ENCODE measurements at places on chromosomes 2 and 18.

DNA sequence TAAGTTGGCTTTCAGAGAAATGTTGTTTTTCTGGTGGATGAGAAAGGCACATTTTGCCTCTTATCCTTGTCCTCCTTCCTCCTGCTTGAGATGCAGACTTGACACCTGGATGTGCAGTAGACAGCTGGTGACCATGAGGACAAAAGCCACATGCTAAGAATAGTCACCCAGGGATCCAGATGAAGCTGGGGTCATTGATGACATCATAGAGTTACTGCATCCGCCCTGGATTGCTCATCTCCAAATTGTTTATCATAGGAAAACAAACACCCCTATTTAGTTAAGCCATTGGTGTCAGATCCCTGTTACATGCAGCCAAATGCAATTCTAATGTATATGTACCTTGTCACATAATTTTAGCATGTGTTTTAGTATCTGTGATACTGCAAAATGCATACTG, 16.3 kb upstream of the SLC1A4 start:
- no peak for DNase-seq

GRCh38 chr2:1436369-1436768, 23.1 kb downstream of the TPO start:
- no peak for DNase-seq

DNA sequence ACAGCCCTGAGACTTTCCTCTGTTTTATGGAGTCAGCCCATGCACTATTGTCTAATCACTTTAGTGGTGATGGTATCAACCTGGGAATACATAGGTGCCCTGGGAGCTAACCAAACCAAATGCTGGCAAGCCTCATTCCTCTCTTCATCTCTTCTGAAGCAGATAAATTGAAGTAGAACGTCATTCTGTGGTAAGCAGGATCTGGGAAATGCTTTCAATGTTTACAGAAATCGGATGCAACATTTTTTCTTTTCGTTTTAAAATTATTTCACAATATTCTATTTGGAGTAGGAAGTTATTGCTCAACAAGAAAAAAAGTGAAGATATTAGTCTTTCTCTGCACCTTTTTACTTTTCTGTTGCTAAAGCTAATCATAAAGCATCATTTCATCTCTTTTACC, 114.2 kb downstream of the RBMS1 start:
- no peak for DNase-seq

DNA sequence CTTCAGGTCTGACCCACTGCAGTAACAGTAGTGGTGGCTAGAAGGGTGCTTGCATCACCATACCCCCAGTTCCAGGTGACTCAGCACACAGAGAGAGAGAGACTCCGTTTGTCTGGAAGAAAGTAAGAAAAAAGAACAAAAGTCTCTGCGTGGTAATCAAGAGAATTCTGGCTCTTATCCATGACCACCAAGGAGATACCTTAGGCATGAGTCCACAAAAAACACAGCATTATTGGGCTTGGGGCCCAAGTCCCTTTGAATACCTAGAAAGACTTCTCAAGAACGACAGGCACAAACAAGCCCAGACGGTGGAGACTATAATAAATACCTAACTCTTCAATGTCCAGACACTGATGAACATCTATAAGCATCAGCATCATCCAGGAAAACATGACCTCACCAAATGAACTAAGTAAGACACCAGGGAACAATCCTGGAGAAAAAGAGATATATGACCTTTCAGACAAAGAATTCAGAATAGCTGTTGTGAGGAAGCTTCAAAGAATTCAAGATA, 21.7 kb upstream of the BAZ2B start:
- no peak for DNase-seq

DNA sequence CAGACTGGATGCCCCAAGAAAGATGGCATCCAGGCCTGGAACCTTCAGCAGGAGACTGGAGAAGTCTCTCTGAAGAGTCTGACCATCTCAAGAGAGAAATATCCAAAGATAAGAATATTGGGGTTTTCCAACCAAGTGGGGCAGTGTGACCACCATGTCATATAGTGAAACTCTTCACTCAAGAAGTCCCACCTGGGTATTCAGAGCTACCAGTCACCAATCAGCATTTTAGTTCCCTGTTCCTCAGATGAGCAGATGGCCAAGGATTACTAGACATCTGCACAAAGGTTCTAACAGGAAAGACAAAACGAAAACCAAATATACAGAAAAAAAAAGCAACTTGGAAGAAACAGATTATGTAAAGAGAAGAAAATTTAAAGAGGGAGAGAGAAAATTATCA, 38.5 kb upstream of the CXCR4 start:
- DNase-seq: no peak

GRCh38 chr2:97932975-97933662, 62.6 kb downstream of the TMEM131 start:
- no peak for DNase-seq

DNA sequence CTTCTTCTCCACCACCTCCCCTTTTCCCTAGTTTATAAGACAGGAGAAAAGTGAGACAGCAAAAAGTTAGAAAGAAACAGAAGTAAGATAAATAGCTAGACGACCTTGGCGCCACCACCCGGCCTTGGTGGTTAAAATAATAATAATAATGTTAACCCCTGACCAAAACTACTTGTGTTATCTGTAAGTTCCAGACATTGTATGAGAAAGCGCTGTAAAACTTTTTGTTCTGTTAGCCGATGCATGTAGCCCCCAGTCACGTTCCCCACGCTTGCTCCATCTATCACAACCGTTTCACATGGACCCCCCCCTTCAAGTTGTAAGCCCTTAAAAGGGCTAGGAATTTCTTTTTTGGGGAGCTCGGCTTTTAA, 1.5 kb upstream of the BUB1 start:
- DNase-seq: no peak

GRCh38 chr2:231037731-231038482, 584 bp downstream of the C2orf72 start:
- DNase-seq: no peak

GRCh38 chr2:28644760-28645159, 106.9 kb upstream of the PPP1CB start:
- no peak for DNase-seq

- no peak for DNase-seq
Measured at GRCh38 chr2:24722141-24722790, 70.9 kb downstream of the PTRHD1 start.

GRCh38 chr2:189115126-189115525, 64.4 kb downstream of the COL5A2 start:
- peak; percentile 7 for DNase-seq

DNA sequence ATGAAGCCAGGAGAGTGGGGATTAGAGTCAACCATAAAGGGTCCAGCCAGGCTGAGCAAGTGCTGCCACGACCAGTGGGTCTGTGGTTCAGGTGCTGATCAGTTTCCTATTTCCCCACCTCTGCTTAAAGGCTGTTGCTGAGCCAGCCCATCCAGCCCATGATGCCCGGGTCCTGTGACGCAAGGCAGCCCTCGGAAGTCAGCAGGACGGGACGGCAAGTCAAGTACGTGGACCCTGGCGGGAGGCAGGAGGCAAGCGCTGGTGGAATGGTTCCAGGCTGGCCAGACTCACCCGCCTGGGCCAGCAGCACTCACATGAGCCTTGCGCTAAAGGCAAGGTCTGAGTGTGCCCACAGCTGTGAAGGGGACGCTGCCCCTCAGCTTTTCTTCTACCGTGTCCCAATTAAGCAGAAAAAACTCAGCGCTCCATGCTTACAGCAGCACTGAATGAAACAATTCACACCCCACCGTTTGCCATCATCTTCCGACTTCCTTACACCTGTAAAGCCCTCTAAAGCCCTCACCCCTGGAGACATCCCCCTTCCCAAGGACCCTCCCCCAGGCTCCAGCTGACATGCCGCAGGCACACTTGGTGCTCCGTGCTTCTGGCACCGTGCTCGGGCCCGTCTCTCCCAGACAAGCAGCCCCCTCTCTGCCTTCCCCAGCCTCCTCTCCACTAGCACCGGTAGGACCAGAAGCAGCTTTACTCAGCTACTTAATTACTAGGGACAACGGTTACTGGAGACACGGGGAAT, 11.3 kb upstream of the RPL31 start:
- no peak for DNase-seq

GRCh38 chr2:160920061-160920460, 240.2 kb upstream of the TANK start:
- no peak for DNase-seq

DNA sequence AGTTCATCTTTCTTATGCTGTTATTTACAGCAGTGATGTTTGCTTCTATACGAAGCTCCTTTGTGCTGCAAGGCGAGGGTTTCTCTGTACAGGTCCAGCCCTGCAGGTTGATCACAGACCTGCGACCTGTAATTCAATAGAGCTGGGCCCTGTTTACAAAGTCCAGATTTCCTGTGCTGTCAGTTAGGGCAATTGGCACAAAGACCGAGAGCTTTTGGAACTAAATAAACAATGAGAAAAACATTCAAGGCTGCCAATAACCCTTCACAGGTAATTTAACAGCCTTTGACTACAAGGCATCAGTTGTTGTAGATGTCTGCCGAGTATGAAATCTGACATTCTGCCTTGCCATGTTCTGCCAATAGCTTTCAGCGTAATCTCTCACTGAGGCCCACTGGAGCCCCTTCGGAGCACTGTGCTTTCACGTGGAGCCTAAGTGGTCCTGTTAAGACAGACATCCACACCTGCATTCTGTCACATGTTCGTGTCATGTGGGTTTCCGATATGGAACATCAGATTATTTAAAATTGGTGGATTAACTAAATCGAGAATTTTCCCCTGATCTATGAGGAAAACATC, 232.5 kb downstream of the PTGR3 start:
- peak; percentile 97 for DNase-seq

GRCh38 chr18:78169174-78169864, 810.3 kb upstream of the SALL3 start:
- no peak for DNase-seq

- no peak for DNase-seq
Measured at GRCh38 chr2:70472221-70472890, 81.3 kb downstream of the TGFA start.

- DNase-seq: no peak
Measured at GRCh38 chr18:34990597-34990996, 50.6 kb upstream of the MAPRE2 start.

GRCh38 chr2:131493199-131493968, 1.2 kb upstream of the MZT2A start:
- DNase-seq: no peak

GRCh38 chr2:29495068-29495467, 379.9 kb downstream of the CLIP4 start:
- DNase-seq: no peak

GRCh38 chr2:128589681-128590080, 271.0 kb upstream of the HS6ST1 start:
- DNase-seq: no peak

GRCh38 chr18:40382197-40382596, 1572.8 kb upstream of the PIK3C3 start:
- DNase-seq: no peak

DNA sequence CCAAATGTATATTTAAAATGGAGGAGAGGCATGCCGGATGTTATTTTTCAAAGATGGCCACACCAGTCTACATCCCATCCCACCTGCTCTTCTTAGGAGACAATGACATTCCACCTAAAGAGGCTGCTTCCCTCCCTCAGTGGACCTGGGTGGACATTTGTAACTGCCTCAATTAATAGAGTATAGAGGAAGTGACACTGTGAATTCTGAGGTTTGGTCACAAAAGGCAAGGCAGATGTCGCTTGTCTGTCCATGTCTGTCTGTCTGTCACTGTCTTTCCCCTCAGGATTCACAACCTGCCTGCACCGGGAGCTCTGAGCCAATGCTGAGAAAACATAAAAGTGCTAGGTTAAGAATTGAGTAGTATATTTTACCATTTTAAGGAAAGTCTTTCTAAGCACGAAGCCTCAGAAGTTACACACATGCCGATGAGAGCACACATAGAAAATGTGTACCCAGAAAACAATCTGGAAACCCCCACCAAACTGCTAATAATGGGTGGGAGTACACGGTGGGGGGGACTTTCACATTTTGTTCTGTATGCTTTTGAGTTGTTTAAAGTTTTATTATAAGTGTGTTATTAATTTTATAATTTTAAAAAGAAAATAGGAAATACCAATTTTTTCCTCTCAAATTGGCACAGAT, 21.0 kb downstream of the MIB1 start:
- DNase-seq: no peak

- DNase-seq: no peak
Measured at GRCh38 chr2:88967844-88968243, 276.4 kb downstream of the RPIA start.

DNA sequence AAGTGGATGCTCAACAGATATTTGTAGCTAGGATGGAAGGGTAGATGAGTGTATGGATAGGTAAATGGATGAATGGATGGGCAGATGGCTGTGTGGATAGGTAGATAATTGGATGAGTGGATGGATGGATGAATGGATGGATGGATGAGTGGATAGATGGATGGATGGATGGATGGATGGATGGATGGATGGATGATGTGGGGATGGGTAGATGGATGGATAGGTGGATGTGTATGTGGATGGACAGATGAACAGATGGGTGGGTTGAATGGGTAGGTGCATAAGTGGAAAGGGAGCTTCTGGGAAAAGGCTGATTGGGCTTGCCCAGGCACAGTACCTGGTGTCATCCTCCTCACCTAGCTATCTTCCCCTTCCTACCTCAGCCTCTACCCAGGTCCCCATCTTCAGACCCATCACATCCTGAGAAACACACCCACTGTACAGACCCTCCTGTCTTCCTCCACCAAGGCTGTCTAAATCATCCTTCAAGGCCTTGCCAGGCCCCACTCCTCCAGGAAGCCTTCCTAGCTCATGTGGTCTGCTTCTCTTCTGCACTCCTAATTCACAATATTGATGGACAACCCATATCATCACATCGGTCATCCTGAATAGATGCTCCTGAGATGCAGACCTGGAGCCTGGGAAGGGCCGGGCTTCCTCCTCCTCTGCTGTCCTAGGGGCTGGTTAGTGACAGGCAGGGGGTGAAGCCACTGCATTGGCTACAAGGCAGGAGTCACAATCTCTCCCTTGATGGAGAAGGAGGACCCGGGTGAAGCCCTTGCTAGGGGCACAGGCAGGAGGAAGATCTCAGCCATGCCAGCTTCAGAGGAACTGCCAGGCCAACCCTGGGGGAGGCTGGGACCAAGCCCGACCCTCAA, 49.4 kb downstream of the SMAD7 start:
- no peak for DNase-seq

- DNase-seq: no peak
Measured at GRCh38 chr2:83233326-83233725, 1225.8 kb downstream of the SUCLG1 start.

- no peak for DNase-seq
Measured at GRCh38 chr18:5998166-5998881, 103.0 kb upstream of the TMEM200C start.

- no peak for DNase-seq
Measured at GRCh38 chr2:96359866-96360265, 24.3 kb downstream of the NCAPH start.

GRCh38 chr2:11292464-11293255, 51.8 kb downstream of the ROCK2 start:
- DNase-seq: no peak
